GM06990 (cell line): ENCODE measurements at places on chromosomes 13 and 19.

- no peak for DNase-seq
Measured at GRCh38 chr13:61453121-61453520, 37.5 kb upstream of the PCDH20 start.

- DNase-seq = no peak
Measured at GRCh38 chr13:50742968-50743367, 100.5 kb downstream of the DLEU7 start.

DNA sequence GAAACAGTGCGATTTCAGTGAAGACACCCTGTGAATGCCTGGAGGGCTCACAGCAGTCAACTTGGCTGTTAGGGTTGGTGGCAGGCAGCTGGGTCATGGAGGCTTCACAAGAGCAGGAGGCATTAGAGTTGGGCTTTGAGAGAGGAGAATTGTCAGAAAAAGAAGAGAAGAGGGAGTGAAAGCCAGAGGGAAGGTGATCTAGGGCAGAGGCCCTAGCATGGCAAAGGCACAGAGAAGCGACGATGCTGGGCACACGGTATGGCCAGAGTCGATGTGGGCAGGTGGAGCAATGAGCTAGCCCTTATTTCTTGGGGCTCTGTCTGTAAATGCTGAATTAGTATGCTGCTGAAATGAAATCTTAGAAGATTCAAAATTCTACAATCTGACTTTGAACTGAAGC lies 52.6 kb upstream of the OLFM4 start:
- no peak for DNase-seq

DNA sequence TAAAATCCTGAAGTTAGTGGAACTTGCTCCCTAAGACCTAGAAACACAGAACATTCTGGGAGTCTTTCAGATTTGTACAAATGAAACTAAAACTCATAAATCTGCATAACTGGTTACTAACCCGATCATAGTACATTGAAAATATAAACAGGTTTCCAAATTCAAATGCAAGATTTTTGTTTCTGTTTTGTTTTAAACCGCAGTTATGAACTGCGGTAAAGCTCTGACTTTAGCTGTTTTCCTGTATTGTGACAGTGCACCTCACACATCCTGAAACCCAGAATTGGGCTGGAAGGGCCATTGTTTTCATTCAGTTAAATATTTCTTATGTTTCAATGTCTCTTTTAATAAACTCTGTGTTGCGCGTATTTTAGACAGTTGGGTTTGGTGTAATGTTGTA lies 204.7 kb downstream of the SHISA2 start:
- no peak for DNase-seq

GRCh38 chr13:113835461-113836270 lies 28.2 kb downstream of the GAS6 start:
- DNase-seq = no peak

DNA sequence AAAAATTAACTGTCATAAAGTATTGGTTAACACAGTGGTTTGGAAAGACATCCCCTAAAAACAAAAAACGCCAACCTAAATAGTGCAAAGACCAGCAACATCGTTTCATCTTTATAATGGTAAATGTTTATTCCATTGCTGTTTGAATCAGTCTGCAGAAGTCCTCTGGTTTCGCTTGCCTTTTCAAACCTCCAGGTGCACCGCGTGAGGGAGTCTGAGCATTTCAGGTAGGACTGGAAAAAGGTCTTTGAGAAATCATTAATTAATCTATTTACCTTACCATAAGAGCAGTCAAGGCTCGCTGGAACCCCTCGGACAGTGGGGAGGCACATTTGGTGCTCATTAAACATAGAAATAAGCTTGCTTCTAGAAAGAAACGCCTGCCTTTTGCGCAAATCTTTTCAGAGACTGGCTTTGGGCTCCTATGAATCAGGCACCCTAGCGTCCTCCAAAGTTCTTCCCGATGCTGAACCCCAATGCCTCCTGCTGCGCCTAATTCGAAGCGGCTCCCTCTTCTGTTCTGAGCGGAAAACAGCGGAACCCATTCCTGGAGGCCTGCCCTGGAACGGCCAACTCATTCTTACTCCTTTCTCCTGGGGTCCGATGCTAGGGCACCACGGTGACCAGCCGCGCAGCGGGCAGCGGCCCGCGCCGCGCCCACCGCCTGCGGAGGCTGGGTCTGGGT lies 951 bp upstream of the MTUS2 start:
- peak; percentile 5 for DNase-seq

- no peak for DNase-seq
Measured at GRCh38 chr13:18944501-18945068, 237.0 kb downstream of the TUBA3C start.

DNA sequence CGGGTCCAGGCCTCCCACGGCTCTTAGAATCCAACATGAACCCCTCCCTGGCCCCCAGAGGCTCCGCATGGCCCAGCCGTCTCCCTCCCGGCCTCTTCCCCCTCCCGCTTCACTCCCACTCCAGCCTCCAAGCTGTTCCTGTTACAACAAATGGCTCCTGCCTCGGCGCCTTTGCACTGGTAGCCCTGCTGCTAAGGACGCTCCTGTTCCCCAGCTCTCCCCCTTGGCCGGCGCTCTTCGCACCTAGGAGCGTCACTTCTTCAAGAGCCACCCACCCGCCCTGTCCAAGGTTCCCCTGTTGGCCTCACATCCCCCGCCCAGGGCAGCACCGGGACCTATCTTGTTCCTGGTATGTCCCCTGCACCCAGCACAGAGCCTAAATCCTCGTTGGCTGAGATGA lies 9.4 kb downstream of the CCDC124 start:
- no peak for DNase-seq

GRCh38 chr19:51148580-51148979 lies 6.5 kb downstream of the SIGLEC7 start:
- no peak for DNase-seq

DNA sequence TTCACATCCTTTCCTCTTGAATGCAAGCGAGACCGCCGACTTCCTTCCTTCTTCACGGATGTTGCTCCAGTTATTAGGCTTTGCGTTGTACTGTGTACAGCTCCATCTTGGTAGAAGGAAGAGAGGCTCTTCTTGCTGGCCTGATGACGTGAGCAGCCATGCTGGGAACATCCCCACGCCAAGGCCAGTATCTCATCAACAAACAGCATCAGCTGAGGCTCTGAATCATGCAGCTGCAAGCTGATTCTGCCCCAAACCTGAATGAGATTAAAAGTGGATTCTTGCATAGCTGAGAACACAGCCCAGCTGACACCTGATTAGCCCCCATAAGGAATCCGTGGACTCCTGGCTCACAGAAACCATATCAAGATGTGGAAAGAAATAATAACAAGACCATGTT lies 809.6 kb downstream of the EFNB2 start:
- no peak for DNase-seq
